Endothelial cell (in vitro differentiated cells): ENCODE measurements at places on chromosomes 11 and 22.

GRCh38 chr22:26016916-26017315 is 152.3 kb upstream of the SEZ6L start:
- DNase-seq: no peak

- no peak for DNase-seq
These were observed 402.1 kb downstream of the CNTN5 start for GRCh38 chr11:99422581-99423427.

DNA sequence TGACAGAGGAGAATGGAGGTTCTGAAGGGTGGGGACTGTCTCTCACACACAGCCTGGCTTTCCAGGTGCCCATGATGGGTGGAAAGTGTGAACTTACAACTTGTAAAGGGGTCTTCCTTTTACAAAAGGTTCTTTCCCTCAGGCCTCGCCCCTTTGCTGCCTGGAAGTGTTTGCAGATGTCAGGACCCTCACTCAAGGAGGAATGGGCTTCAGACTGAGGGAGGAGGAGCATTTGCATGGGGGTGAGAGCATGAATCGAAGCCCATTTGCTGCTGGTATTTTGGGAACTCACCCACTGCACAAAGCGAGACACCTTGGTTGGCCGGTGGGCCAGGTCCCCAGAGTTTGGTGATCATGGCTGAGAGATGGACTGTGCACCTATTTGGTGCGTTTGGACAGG is 25.1 kb downstream of the MPPED1 start:
- DNase-seq: no peak

- DNase-seq: no peak
These were observed 124.4 kb downstream of the CTTN start for GRCh38 chr11:70522593-70523311.

DNA sequence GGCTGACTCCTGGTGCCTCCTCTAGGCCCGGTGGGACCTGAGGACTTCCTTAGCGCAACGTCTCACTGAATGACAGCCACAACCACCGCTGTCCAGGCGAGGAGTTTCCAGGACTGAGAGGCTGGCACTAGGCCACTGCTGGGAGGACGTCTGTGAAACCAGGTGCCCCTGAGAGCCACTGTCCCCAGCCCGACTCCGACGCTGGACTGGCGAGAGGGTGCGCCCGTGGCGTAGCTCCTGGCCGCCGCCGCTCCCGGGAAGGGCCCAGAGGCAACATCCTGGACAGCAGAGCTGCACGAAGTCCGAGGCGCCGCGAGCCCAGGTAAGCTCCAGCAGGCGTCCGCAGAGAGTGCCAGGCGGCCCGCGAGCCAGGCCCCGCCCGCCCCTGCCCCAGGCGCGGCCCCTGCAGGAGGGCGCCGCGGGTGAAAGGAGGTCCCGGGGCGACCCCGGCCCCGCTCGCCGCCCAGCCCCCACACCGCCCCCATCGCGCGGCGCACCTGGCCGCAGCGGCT is 525 bp downstream of the DGCR2 start:
- peak; percentile 48 for DNase-seq

- DNase-seq: no peak
These were observed 257.2 kb downstream of the ST3GAL4 start for GRCh38 chr11:126612671-126613070.

- DNase-seq: no peak
These were observed 15.5 kb downstream of the TEF start for GRCh38 chr22:41397143-41397811.

DNA sequence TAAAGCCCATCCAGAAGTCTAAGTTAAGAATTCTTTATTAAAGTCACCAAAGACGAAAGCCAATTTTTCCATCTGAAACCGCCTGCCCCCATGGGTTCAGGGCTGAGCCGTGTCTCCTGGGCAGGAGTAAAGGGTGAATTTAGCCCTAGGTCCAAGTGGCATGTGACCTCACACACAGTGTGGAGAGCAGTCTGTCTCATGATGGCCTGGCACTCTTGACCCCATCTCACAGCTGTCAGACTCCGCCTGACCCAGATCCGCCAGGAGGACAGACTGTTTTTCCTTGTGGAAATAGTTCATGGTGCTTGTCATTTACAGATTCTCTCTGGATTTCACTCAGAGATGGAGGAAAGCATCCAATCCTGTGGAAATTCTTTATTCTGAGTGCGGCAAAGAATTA is 109.7 kb downstream of the GALNT18 start:
- no peak for DNase-seq

GRCh38 chr22:32518381-32518780 is 43.8 kb downstream of the FBXO7 start:
- no peak for DNase-seq

- DNase-seq: no peak
These were observed 3.0 kb downstream of the CENATAC start for GRCh38 chr11:119000906-119001305.

GRCh38 chr11:65906602-65907001 is 6.4 kb upstream of the FOSL1 start:
- no peak for DNase-seq

DNA sequence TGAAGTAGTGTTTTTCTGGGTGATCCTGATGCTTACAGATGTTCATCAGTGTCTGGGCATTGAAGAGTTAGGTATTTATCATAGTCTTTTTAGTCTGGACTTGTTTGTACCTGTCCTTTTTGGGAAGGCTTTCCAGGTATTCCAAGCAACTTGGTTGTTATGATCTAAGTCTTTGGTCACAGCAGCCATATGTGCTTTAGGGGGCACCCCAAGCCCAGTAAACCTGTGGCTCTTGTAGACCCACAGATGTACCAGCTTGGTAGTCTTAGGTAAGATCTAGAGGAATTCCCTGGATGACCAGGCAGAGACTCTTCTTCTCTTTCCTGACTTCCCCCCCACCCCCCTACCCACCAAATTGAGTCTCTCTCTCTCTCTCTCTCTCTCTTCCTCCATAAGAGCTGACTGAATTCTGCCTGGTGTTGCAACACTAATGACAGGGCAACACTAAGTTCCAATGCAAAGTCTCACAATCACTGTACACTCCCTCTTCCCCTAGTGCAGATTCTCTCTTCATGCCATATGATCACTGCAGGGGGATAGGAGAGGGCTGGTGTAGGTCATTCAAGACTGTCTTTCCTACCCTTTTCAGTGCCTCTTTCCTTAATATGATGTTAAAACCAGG is 24.5 kb upstream of the MMP8 start:
- no peak for DNase-seq

DNA sequence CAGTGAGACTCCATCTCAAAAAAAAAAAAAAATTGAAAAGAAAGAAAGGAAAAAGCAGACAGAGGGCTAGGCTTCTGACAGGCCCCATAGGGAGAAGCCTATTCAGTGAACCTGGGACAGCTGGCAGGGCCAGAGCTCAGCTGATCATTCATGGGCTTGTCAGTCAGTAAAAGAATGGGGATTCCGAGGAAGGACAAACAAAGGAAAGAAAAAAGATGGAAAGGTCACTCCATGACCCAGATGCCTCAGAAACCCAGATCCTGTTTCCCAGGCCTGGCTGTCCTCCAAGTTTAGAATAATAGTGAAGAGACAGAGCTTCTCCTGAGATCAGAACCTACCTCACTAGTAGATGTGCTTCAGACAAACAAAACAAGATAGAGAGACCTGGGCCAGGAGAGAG is 34.3 kb upstream of the ASPHD2 start:
- DNase-seq: no peak

DNA sequence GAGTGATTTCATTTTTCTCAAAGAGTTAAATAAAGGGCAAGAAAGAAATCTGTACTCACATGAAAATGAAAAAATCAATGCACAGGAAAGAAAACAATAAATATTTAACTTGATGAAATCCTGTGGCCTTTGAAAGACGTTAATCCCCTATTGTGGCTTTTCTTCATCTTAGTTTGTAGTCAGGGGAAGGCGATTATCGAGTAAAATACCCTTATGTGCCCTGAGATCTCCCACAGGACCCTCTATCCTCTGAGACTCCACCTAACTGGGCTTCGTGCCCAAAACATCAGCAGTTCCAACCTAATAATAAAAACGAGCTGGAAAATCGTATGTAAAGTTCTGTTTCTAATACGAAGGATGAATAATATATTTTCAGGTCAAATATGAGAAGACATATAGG is 208.2 kb upstream of the ZC3H12C start:
- DNase-seq: no peak

DNA sequence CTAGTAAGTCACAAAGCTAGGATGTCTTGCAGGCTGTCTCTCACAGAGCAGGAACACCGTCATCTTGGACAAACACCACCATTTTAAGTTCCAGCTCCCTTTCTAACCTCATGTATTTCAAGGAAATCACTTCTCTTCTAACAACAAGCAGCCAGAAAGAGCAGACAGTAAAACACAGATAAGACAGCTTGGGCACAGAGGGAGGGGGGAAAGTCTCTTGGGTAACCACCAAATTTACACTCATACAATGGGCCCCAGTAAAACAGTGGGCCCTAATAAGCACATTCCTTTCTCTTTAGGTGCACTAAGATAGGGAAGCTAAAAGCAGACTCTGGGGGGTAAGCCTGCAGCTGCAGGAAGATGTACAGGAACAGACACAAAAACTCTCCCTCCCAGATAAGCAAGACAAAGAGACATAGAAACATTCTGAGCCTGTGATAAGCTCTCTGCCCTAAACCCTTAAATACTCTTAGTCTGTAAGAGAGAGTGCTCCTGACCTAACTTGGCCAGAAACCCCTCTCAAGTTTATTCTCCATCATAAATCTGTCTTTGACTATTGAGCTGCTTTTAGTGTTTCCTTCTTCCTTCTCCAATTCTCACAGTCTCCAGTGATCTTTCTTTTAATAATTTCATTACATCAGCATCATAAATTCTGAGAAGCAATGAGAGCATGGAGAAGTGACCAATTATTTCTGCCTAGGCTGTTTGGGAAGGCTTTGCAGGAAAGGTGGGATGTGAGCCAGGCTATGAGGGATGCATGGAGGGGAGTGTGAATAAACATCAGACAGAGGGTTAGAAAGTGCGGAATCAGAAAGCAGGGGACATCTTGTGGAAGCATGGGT is 7.4 kb downstream of the OR10D3 start:
- DNase-seq: peak; percentile 18

- no peak for DNase-seq
These were observed 41.0 kb upstream of the AQP11 start for GRCh38 chr11:77548552-77549445.

DNA sequence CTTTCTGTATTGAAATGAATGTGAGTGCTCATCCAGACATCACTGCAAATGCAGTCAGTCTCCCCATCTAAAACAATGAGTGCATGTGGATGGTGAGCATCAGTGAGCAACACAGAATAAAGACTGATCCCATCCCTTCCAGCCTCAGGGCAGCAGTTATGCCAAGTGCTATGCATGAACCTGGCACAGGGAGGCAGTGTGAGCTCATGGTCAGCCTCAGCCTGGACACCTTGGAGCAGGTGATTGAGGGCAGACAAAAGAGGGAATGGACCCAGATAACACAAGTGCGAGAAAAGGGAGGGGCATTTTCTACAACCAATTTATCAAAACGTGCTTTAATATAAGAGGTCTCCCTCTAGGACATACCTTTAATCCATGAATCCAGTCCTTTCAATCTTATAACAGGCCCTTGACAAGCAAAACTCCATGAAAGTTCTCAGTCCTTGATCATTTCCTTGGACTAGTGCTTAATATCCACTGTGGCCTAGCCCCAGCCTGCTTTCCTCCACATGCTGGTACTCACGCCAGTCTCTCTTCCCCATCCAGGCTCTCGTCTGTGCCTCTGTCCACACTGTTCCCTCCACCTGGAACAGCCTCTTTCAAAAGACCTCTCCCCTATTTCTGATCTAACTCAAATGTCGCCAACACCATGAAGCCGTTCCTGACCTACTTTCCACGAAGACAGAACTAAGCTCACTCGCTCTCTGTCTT is 50.5 kb upstream of the LRRC55 start:
- peak; percentile 60 for DNase-seq

- no peak for DNase-seq
These were observed 112.9 kb downstream of the KIF18A start for GRCh38 chr11:27995083-27995482.

DNA sequence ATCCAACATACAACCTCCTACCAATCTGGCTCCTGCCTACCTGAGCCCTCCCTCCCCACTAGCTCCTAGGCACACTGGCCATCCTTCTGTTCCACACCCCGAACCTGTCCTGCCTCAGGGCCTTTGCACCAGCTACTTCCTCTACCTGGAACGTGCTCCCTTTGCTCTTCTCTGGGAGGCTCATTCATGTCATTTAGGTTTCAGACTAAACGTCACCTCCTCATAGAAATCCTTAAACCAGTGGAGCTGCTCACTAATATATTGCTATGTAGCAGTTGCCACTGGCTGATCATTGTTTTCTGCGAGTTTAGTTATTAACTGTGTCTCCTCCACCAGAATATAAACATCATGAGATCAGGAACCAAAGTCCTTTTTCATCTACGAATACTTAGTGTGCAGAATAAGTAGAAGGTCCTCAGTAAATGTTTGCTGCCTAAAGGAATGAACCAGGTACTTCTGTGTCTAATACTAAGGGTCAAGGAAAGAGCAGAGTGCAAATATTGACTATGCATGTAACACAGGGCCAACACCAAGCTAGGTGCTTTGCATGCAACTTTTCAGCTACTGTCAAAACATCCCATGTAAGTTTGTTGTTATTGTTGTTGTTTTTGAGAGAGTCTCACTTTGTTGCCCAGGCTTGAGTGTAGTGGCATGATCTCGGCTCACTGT is 277.6 kb upstream of the SYN3 start:
- no peak for DNase-seq

- DNase-seq: no peak
These were observed 131.9 kb downstream of the WNT11 start for GRCh38 chr11:76074148-76075095.

DNA sequence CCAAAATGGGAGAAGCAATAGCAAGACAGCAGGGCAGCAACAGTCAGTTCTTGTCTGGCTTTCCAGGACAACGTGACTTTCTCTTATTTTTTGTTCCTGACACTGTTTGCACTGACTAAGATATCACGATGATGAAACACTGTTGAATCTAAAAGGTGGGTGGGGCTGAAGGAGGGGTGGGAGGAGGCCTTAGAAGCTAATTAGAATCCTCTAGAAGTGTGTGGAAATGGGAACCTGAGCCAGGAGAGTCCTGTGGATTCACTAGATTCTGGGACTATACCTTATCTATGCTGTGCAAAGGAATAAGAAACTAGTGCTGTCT is 300.3 kb downstream of the ST3GAL4 start:
- no peak for DNase-seq

DNA sequence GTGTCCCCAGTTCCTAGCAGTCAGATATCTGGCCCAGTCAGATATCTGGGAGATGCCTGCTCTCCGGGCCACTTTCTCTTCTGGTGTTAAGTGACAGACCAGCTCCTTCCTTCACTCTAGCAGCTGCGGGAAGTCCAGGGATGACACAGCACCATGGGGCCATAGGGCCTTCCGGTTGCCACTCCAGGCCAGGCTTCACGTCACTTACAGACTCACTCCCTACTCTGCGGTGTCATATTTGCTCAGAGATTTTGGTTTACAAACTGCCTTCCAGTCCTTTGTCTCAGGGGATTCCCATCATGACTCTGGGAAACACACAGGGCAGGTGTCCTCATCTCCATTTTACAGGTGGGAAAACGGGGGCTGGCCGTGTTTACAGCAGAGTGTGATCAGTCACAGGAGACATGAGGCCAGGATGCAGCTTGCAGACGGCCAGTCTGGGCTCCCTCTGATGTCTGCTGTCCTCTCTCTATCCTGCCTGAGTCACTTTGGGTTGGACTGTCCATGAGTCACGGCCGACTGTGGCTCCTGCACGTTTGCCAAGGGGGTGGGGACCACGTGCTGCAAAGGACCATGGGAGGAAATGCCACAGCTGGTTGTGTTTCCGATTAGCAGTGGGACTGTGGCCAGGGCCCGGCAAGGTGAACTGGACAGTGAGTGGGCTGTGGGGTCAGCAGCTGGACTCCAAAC is 8.2 kb upstream of the TBC1D22A start:
- DNase-seq: no peak
